Right atrium auricular region (tissue), 2 donors: ENCODE measurements at places on chromosomes 1 and 21. TPM values are rescaled to one million over a fixed set of nuclear protein-coding genes. Genes with fewer than 3 reads are reported as not detected.
A peak's percentile ranks its signal among the peaks of the same experiment; 100 is the strongest.

GRCh38 chr1:221823561-221823960 lies 81.7 kb upstream of the DUSP10 start:
- no peaks in the 10 kb centered on the region for H3K36me3 ChIP-seq
- H3K4me3 ChIP-seq, result no peak overlapping the region
- H3K27me3 ChIP-seq, result no peaks in the 10 kb centered on the region
- H3K27ac ChIP-seq, result no peak overlapping the region
- H3K4me1 ChIP-seq, result no peaks in the 10 kb centered on the region
- DNase-seq, result no peak

DNA sequence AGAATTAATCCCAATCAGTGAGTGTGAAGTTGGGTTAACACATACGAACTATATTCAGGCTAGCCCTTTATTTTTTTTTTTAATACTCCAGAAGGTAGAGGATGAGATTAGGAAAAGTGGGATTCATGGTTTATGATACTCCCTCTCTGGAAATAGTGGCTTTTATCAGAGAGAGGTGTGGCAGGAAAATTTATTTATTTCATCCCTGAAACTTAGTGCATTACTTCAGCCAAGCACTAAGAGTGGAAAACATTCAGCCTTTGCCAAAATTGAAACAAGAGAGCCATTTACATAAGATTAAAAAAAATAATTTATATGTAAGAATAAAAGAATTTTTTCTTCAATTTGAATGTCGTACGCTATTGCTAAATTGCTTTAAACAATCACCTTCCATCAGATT lies 35.0 kb downstream of the MTR start:
- no peak for DNase-seq
- H3K27me3 ChIP-seq, result no peaks in the 10 kb centered on the region
- H3K27ac ChIP-seq, result peak overlapping the region; percentile 74
- peaks cover 41% of the 10 kb centered on the region for H3K36me3 ChIP-seq

DNA sequence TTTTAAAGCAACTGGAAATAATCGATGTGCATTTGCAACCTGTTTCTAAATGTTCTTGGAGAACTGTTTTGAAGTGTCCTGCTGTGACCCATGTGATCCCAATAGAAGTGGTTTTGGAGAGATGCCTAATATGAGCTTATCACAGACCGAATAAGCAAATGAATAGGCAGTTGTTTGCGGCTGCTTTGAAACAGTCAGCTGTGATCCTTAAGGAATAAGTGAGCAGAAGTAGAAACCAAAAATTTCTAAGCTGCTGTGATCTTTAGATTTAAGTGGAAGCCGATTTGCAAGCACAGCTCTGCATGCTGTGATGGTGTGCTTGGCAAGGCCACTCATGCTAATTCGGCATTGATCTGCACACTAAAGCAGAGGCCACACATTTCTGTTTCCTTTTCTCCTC lies 329.5 kb upstream of the DUSP10 start:
- no peak overlapping the region for H3K27ac ChIP-seq
- no peaks in the 10 kb centered on the region for H3K4me1 ChIP-seq
- no peak overlapping the region for H3K4me3 ChIP-seq
- no peaks in the 10 kb centered on the region for H3K36me3 ChIP-seq

The CHIT1 gene
- total RNA-seq, result not detected

DNA sequence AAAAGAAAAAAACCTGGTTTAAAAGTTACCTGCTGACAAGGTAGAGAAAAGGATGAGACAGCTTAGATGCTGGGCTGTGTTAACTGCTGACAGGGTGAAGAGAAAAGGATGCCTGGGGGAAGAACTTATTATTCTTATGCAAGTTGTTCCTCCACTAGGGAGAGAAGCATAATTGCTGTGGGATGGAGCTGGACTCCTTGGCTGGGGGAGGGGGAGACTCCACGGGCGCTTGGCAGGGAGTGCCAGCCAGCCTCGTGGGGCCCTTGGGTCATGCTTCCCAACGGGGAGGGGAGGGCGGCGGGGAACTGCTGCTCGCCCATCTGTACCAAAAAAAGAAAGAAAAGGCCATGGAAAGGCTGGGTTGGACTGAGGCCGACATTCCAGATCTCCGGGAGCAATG lies 47.2 kb downstream of the SYCP1 start:
- no peaks in the 10 kb centered on the region for H3K27me3 ChIP-seq
- H3K27ac ChIP-seq, result no peak overlapping the region
- no peak for DNase-seq
- no peaks in the 10 kb centered on the region for H3K4me1 ChIP-seq
- H3K36me3 ChIP-seq, result no peaks in the 10 kb centered on the region

The SPTA1 gene
- total RNA-seq, result not detected

- DNase-seq, result peak; percentile 54
- H3K4me3 ChIP-seq, result no peak overlapping the region
- peak overlapping the region; percentile 96 for H3K27ac ChIP-seq
These were observed 3.8 kb upstream of the TINAGL1 start for GRCh38 chr1:31572323-31573104.

The GPR25 gene
- total RNA-seq, result not detected

The ATP6V1G3 gene
- total RNA-seq, result not detected

The REN gene
- 0.83 TPM for total RNA-seq

The BTBD19 gene
- 1.8 TPM for total RNA-seq

- no peak overlapping the region for H3K27ac ChIP-seq
- peaks cover 25% of the 10 kb centered on the region for H3K36me3 ChIP-seq
- H3K4me1 ChIP-seq, result no peaks in the 10 kb centered on the region
- peak overlapping the region; percentile 87 for H3K4me3 ChIP-seq
These were observed 696 bp downstream of the EBNA1BP2 start for GRCh38 chr1:43171312-43171875.
